T-helper 22 cell (primary cell): ENCODE measurements at places on chromosomes 13 and 19.

DNA sequence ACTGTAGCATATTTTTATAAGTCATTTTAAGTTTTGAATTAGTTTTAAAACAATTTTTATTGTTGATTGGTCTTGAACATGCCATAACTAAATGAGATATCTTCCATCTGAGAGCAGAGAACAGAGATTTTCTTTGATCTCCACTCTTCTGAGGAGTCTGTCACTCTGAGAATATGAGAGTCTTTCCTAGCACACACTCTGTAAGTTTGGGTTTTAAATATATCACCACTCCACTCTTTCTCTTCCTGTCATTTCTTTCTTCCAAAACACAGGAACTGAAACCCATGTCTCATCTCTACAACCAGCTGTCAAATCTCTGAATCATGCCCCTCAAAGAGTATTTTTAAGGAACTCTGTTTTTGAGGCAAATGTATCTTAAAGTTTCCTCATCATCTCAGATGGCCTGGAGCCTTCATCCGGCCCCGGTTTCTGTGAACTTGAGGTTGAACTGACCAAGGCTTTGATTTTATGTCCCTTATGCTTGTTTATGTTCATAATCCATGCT, 698.2 kb upstream of the SGCG start:
- no peak for DNase-seq

GRCh38 chr19:3969435-3970312, 1.2 kb downstream of the DAPK3 start:
- no peak for DNase-seq

DNA sequence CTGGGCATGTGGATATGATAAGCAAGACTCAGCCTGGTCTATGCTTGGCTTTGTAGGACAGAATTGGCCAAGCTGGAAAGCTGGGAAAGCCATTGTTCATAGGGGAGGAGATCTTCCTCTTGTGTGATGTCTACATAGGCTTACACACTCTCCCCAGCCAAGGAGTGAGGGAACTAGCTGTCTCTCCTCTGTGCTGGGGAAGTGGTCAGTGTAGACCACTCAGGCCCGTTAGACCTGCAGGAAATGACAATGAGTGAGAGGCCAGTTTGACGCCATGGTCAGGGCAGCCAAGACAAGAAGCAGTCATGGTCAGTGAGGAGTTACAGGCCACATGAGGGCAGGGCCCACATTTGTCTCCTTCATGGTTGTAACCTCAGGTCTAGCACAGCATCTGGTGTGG, 159.1 kb upstream of the KL start:
- no peak for DNase-seq

DNA sequence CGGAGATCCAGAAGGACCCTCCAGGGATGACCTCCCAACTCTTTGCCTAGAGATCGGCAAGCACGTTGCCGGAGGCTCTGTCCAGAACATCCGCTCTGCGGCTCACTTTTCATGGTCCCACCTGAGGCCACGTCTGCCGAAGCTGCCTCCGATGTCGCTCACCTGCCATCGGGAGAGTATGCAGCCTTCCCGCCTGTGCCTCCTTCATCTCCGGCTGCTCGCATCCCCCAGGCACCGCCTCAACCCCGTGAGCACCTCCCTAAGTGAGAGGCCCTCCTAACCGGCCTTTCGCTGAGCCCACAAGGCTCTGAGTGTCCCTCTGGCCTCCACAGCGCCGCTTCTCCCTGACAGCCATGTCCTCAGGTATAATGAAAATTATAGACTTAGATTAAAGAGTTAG, 275.1 kb downstream of the EFNB2 start:
- DNase-seq, result no peak

- DNase-seq, result no peak
Measured at GRCh38 chr19:41860419-41861115, 512 bp downstream of the RPS19 start.

DNA sequence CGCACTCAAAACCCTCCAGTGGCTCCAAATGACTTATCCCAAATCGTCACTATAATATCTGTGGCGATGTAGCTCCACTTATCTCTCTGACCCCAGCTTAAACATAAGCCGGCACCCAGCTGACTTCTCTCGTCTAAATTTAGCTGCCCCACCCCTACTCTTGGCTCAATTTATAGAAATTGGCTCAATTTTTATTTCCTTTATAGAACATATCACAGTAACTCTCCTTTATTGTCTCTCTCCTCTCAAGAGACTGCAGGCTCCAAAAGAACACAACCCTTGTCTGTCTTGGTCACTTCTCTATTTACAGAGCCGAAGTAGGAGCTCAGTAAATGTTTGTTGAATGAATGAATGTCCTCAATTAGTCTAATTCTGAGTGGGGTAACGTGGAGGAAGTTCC, 805 bp downstream of the ZNF784 start:
- no peak for DNase-seq

GRCh38 chr13:39106216-39107005, 68.2 kb downstream of the NHLRC3 start:
- DNase-seq, result no peak

- DNase-seq, result no peak
Measured at GRCh38 chr13:74651121-74651520, 516.9 kb upstream of the KLF12 start.

DNA sequence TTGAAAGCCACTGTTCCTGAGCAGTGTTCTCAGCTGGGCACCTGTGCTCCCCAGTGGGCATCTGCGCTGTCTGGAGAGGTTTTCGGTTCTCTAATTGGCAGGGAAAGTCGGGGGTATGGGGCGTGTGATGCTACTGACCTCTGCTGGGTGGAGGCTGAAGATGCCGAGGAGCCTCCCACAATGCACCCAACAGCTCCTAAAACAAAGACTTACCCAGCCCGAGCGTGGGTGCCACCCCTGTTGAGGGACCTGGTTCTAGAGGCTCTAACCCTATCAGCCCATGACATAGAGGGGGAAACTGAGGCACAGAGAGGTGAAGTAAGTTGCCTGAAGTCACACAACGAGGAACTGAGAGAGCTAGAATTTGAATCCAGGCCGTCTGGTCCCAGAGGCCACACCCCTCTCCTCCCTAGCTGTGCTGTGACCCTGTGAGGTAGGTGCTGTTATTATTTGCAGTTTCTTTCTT, 2.3 kb downstream of the SPACA4 start:
- no peak for DNase-seq

DNA sequence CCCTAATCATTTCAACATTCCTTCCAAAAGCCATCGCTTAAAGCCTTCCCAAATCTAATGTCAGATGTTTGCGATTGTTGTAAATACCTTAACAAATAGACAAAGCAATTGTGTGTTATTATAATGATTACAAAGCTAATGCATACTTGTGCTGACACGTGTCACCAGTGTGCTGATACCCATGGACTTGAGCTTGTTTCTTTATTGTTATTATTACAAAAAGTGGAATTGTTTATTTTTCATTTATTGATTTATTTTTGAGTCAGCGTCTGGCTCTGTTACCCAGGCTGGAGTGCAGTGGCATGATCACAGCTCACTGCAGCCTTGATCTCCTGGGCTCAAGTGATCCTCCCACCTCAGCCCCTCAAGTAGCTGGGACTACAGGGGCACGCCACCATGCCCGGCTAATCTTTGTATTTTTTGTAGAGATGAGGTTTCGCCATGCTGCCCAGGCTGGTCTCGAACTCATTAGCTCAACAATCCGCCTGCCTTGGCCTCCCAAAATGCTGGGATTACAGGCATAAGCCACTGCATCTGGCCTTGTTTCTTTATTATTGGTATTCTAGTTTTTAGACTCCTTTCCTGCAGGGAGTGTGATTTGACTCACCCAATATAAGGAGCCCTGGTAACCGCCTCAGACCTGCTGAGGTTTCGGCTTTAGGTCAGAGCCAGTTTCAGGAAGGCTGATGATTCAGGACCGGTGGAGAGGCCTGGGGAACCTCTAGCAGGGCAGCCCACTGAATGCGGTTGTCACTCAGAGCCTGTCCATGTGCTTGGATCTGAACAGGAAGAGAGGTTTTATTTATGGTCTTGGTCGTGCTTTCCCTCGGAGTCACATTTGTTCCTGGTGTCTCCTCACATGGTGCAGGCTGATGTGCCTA, 2.1 kb upstream of the FBXO17 start:
- DNase-seq, result no peak

DNA sequence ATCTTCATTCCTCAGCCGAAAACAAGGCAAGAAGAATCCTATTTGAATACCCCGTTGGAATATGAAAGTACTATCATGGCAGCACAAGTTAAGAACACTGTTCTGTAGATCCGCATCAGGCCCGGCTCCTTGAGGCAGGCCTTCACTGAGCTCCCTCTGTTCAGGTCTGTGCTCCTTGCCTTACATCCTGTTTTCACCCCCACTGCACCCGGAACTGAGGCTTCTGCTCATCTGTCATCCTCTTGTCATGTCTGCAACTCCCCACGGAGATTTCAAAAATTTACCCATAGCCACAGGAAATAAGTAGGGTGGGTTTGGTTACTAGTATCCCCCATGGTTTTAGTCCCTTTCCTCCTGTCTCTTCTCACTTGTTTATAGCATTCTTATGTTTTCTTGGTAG, 861.9 kb downstream of the GPC5 start:
- DNase-seq, result no peak

GRCh38 chr13:113895436-113895835, 31.6 kb upstream of the GAS6 start:
- no peak for DNase-seq

DNA sequence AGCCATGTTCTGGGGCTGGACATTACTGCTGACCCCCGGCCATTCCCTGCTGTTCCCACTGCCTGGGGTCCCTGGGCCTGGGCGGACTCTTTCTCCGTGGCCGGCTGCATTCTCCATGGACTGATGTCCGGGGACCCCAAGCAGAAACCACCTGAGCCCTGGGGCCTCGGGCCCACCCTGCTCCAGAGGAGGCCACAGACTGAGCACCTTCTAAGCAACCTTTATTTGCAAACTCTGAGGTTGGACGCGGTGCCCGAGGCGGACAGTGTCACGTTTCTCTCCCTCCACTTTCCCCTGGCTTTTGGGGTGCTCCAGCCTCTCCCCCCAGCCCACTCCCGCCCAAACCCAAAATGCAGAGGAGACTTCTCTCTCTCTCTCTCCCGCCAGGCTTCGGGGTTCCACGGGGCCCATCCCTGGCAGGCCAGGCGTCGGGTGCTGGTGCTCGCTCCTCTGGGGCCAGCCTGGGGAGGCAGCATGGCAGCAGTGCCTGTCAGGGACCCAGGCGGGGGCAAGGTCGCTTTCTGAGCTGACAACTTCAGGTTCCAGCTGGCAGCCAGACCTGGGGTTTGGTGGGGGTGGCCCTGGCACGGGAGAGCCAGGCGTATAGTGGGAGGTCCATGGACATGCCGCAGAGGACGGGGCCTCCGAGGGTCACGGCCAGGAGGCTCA, 2.3 kb upstream of the C19orf25 start:
- DNase-seq, result no peak

DNA sequence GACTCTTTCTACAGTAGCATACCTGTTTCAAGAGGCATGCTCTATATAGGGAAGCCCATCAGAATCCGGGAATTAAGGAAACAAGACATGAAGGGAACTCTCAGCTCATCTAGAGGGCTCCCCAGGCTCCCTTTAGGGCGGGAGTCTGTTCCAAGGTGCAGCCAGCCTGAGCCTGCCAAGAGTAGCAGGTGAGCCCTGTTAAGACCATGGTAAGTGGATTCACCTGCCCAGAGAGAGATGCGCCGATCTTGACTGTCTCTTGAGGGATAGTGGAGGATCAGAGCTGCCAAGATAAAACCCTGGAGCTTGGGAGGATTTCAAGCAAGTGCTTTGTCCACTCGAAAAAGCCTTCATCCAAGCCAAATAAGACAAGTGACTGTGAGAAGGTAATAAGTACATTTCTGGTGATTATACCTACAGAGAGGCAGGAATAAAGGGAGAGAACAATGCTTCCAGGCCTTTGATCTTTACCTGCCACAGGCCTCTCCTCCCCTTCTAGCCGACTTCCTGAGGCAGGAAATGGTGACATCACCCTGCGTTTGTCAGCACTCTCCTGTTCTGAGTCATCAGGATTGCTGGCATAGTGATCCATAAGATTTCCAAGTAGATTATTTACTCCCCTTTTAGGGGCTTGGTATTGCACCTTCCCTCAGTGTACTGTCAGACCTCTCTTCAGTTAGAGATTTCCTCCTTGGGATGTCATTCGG, 31.5 kb downstream of the KLF5 start:
- no peak for DNase-seq

- peak; percentile 28 for DNase-seq
Measured at GRCh38 chr19:41554907-41555306, 21.1 kb upstream of the CEACAM21 start.

GRCh38 chr19:30407068-30407709, 35.0 kb downstream of the ZNF536 start:
- DNase-seq, result no peak
